ENCODE measurements at places on chromosomes 13 and 19.

DNA sequence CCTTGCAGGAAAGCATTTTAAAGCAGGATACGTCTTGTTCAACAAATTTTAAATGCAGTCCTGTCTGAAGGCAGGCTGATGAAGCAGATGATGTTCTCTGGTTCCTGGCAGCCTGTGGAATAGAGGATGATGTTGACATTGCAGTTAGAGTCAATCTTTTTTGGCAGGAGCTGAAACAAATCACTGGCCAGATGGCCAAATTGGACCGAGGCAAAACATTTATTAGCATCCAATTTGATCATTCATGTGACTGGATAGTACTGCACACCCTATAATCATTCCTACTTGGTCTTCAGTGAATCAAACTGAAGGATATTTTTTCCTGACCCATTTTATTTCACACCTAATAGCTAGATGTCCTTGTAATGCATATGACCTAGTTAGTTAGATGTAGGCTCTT, 172.2 kb upstream of the SLC10A2 start:
- no peak for DNase-seq

DNA sequence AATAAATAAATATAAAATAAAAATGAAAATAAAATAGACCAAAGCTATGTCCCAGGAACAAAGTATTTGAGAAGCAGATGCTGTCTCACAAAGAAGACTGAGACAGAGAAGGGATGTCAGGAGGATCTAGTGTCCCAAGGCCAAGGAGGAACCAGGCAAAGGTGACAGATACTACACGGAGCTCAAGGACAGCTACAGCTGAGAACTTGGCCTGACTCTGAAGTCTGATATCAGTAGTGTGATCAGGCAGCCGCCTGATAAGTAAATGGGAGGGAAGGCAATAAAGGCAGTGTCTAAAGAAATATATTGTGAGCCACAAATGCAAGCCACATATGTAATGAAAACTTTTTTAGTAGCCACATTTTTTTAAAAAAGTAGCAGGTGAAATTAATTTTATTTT, 20.4 kb upstream of the NANOS3 start:
- no peak for DNase-seq

- no peak for DNase-seq
These were observed 515.3 kb downstream of the IRS2 start for GRCh38 chr13:109271061-109271460.

GRCh38 chr13:73870036-73870741, 264.0 kb downstream of the KLF12 start:
- DNase-seq: no peak

- peak; percentile 87 for DNase-seq
These were observed at the start of gene BTBD2 for GRCh38 chr19:2015608-2015950. BTBD2 (minus strand) TSS chr19:2015714; CDS start chr19:2015703, 11 bp downstream.

- no peak for DNase-seq
These were observed 65.5 kb downstream of the TBC1D4 start for GRCh38 chr13:75416327-75417011.

DNA sequence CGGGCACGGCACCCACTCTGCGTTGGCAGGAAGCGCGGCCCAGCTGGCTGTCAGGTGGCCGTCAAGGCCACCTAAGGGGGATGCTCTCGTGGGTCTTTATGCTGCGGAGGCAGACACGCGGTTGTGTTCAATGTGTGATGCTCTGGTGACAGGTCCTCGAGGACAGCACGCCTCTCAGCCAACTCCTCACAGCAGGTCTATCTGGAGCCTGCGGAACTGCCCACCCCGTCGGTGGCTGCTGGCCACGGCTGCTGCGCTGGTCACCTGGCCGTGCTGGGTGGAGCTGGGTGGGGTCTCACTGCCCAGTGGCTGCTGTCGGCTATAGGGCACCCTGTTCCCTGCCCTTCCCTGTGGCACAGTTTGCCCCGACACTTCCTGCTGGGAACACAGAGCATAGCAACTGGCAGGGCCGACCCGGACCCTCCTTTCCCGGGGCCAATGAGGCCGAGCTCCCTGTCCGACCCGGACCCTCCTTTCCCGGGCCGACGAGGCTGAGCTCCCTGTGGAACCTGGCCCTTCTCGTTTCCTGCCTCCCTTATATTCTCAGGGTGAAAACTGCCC, 14.3 kb upstream of the F7 start:
- no peak for DNase-seq

DNA sequence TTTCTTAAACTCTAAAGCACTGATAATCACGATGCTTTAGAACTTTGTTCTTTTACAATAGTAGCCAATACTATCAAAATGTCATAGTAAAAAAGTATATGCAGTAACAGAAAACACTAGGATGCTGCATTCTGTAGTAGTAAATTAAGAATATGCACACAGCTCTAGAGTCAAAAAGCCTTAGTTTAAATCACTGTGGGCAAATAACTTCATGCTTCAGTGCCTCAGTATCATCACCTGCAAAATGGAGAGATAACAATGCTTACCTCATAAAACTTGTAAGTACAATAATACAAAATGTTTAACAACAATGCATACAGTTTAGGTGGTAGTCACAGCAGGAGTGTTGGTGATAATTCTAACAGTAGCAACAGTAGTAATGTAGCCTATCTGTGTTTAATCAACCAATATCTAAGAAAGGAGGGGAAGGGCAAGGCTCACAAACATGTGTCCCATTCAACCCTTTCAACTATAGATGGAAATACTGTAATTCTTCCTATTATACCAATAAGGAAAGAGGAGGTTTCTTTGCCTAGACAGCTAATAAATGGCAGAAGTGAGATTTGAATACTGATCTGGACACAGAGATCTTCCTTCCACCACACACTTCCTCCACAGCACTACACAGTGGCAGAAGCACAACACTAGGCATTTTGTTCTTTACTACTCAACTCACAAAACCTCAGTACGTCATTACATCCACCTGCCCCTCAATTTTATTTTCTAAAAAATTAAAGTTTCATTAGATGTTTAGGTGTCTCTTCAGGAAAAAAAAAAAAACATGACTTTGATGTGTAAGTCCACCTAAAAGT, 4.6 kb downstream of the RBM26 start:
- DNase-seq: no peak

GRCh38 chr19:48218997-48219396, 36.7 kb downstream of the CARD8 start:
- DNase-seq: no peak

DNA sequence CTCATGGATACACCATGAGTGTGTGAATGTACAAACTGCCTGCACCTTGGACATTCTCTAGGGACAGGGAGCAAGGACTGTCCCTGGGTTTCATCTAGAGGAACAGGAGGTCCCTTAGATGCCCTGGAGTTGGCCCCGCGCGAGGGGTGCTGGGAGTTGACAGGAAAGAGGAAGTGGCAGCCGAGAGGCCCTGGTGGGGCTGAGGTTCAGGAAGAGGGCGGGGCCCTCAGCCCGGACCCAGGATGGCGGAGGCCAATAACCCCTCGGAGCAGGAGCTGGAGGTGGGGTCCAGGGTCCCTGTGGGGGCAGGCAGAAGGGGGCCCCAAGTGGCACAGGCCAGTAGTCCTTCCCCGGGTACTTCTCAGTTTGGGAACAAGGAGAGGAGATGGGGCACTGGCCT, 6.9 kb downstream of the PKN1 start:
- DNase-seq: no peak

DNA sequence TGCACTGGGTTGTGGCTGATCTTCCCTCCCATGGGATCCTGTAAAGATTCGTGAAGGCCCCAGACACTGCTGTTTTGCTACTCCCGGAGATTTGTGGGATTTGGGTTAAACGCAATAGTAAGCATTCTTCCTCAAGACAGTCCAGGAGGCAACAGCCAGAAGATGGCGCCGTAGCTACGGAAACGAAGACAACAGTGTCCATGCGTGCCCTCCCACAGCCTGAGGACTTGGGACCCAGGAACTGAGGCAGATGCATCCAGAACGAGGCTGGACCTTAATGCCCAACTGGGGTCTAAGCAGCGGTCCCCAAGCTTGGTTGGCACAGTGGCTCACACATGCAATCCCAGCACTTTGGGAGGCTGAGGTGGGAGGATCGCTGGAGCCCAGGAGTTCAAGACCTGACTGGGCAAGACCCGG, 57.6 kb upstream of the ZNF507 start:
- DNase-seq: peak; percentile 57

DNA sequence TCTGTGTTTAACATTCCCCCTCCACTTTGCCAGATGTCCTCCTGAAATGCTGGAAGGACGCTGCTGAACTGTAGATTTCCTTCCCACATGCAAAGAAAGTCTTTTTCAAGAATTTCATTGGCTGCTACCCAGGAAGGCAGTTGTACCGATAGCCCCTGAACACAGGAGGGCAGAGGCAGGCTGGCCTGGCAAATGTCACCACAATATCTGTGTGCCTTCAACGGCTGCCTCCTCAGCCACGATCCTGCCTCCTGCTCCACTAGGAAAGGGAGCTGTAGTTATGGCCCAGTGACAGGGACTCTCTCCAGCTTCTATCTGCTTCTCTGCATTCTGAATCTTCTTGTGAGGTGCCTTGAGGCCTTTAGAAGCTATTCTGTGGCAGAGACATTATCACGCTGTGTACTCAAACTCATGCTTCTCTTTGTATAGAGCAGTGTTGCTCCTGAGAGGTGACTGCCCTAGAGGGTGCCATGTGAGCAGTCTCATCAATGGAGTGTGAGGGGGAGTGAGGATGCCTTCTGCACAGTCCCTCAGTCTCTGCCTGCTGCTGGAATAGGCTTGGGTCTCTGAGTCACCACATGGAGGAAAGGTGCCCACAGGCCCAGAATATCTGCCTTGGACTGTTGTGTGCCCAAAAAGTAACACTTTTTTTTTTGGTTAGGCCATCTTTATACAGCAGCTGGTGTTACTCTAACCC, 279.8 kb downstream of the DNAJC15 start:
- DNase-seq: peak; percentile 48

DNA sequence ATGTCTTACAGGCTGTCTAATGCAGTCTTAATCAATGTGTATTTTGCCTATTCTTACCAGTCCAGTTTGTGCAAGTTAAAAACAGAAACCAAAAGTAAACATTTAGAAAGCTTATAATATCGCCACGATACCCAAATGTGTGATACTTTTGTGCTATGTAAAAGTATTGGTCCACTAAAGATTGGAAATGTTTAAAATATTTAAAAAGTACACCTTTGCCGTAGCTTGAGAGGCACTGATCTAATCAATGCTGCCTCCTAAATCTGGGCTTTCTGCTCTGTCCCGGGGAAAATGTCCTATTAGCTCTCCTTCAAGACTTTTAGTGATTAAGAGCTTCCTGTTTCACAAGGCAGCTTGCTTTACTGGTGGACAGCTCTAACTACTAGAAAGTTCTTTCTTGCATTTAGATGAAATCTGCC, 64.7 kb downstream of the DNAJC15 start:
- no peak for DNase-seq

- no peak for DNase-seq
These were observed 22.3 kb downstream of the TEX29 start for GRCh38 chr13:111342721-111343120.

- DNase-seq: no peak
These were observed 30.2 kb upstream of the TFDP1 start for GRCh38 chr13:113554333-113554700.

Measured in AG09319 (cell line).